ENCODE measurements at places on chromosomes 3 and 15. TPM values are rescaled to one million over a fixed set of nuclear protein-coding genes. Genes with fewer than 3 reads are reported as not detected.

Gene MTHFS
- 40.3 TPM for polyA plus RNA-seq

Gene UBAP1L
- polyA plus RNA-seq: 5.2 TPM

Gene OSTN
- polyA plus RNA-seq: 12.6 TPM

Gene SOX14
- not detected for polyA plus RNA-seq

Gene SCAPER
- 21.6 TPM for polyA plus RNA-seq

Gene TNFSF10
- polyA plus RNA-seq: 41.7 TPM
